ENCODE measurements at places on chromosomes 6 and 20.

DNA sequence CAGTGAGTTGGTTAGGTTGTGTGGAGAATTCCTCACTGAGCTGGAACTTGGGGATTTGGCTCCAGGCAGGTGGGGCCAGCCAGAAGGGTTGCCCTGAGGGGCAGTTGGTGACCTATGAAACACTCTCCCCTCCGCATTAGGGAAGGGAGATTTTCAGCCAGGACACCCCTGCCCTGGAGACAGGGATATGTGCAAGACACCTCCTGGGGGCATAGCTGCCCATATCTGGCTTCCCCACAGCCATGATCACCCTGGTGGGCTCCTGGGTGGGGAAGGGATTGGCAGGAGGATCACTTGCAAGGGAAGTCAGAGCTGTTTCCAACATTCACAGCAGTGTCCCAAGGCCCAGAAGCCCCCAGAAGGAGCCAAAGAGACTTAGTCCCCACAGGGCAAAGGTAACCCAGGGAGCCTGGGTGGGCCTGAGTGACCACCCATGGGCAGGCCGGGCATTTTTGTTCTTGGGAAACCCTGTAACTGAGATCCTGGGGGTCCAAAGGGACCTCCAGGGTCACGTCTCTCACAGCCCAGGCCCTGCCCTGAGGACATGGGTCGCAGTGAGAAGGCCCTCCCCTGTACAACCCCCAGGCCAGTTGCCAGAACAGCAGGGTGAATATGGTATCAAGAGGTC is 145.8 kb downstream of the MRPL14 start:
- no peak for DNase-seq

- DNase-seq, result no peak
These were observed 17.1 kb upstream of the HIVEP1 start for GRCh38 chr6:11994875-11995461.

GRCh38 chr6:157631838-157632614 is 191.0 kb upstream of the SNX9 start:
- DNase-seq, result no peak

GRCh38 chr20:3843490-3843889 is 3.1 kb upstream of the MAVS start:
- DNase-seq, result no peak

DNA sequence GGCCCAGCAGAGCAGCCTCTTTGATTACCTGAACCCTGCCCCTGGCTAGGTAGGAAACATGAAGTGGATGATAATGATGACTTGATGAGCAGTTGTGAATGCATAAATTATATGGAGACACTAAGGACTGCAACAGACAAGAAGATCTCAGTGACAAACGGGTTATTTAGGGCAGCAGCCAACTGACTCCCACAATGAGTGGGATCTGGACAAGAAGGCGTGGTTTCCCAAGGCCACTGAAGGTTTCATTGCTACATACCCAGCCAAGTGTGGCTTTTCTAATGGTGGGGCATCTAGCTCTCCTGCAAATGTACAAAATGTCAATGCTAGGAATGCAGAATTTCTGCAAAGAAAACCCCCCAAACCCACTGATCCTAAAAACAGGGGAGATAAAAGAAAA is 29.4 kb downstream of the RING1 start:
- no peak for DNase-seq

DNA sequence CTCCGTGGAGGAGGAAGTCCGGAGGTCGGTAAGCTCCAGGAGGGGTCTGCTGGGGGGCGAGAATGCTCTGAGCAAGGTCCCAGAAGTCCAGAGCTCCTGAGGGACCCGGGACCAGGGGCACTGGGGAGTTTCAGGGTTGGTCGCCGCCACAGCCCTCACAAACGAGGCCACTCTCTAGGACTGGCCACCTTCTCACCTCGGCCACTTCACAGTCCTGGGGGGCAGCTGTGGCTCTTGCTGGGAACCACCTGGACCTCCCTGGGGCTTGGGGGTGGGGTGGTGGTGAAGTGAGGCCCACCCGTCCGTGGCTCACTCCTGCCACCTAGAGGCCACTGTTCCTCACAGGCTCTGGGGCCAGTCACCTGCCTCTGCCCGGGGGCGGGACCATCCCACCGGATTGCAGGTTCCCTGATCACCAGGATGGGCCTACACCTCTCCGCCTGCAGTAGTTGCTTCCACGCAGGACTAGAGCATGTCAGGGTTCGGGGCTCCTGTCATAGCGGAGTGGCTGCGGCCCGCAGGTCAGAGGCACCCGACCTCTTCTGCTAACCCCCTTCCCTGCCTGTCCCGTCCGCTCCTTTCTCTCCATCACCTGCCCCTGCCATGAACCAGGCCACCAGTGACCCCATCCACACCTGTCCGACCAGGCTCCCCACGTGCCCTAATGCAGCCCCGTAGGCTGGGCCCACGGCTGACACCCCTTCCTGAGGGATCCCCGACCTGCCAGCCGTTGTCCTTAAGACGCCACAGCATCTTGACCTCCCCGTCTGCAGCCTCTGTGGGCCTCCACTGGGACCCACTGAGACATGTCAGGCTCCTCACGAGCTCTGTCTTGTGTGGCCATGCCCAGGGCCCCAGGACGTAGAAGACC is 5.1 kb upstream of the TCEA2 start:
- DNase-seq, result no peak

DNA sequence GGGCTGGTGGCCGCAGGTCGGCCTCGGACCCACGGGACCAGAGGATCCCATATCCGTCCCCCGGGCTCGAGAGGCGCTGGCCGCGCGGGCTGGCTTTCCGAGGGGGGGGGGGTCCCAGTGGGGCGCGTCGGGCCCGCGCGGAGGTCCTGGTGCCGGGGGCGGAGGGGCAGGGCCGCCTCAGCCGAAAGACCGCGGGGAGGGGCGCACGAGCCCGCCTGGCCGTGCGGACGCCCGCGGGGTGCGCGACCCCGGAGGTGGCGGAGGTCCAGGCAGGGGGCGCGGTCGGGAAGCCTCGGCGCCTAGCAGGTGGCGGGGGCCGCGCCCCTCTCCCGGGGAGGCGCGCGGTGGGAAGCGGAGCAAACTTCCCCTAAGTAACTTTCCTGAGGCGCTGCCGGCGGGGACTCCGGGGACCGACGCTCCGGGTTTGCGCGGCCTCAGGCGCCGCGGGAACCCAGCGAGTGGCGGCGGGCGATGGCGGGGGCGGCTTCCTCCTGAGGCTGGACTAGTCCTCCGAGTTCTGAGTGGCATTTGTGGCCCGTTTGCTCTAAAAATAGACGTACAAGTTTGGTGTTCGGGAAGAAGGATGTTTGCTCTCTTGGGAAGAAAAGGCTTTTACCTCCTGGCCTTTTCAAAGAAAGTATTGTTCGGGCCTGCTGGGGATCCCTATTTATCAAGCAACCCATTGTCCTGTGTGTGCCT is 26.5 kb upstream of the BTBD3 start:
- DNase-seq, result no peak

- no peak for DNase-seq
These were observed 197.4 kb upstream of the PRSS16 start for GRCh38 chr6:27049863-27050781.

GRCh38 chr6:122969999-122970533 is 26.0 kb upstream of the CLVS2 start:
- DNase-seq, result no peak

- DNase-seq, result no peak
These were observed 43.9 kb downstream of the SCML4 start for GRCh38 chr6:107780226-107780625.

Measured in vagina (tissue), 2 donors.